ENCODE measurements at places on chromosomes 12 and 14.

- no peak for DNase-seq
Measured at GRCh38 chr14:63361790-63362189, 43.1 kb upstream of the GPHB5 start.

DNA sequence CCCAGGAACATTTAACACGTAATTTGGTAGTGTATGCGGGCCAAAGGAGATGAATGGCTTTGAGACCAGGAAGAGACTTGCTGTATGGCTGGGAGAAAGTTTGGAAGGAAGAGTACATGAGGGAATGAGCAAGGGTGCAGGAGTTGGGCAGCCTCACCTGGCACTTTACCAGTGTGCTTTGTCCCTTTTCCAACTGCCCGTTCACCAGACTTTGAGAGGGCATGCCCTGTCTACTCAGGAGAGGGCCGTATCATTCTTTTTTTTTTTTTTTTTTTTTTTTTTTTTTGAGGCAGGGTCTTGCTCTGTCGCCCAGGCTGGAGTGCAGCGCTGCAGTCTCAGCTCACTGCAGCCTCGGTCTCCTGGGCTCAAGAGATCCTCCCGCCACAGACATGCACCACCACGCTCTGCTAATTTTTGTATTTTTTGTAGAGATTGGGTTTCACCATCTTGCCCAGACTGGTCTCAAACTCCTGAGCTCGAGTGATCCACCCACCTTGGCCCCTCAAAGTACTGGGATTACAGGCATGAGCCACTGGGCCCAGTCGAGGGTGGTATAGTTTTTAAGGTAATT, 6.5 kb downstream of the DYNC1H1 start:
- DNase-seq, result no peak

GRCh38 chr12:115377230-115377629, 693.3 kb upstream of the TBX3 start:
- no peak for DNase-seq

GRCh38 chr12:46839232-46839631, 13.4 kb upstream of the SLC38A4 start:
- DNase-seq, result no peak

DNA sequence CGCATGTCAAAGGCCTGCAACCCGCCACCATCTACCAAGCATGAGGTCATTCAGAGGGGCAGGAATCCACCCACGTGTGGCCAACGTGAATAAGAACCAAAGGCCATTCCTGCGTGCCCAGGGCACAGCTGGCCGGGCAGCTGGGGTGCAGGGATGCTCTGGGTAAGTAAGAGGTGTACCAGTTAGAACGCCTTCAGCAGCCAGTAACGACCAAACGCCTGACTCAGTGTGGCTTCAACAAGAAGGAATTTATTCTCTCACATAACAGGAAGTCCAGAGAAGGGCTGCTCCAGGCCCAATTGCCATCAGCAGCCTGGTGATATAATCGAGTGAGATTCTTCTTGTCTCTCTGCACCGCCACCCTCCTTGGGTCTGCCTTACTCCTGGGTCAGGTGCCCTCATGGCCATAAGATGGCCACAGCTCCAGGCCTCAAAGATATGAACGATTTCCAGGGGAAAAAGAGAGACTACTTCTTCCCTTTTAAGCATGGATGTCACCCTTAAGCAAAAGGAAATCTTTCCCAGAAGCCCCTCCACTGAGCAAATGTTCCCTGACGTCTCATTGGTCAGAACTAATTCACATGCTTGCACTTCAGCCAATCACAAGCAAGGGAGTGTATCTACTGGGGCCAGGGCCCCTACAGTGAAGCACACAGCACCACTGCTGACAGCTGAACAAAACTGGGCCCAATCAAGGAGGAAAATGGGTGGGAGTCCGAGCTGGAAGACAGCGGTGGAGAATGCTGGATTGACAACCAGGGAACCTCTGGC, 7.3 kb downstream of the TTC7B start:
- DNase-seq, result no peak

DNA sequence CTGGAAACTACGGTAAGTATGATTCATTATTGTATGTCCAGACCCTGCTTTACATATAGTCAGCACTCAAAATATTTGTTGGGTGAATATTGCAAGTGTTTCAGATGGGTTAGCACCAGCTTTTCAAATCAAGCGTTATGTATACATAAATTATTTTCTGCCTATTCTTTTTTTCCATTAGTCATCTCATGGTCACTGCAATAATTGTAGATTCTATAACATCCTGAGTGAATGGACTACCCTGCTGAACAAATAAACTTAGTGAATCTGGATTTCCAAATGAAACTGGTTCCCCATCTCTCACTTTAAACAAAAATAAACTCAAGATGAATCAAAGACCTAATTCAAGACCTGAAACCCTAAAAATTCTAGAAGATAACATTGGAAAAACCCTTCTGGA, 152.3 kb downstream of the DIO2 start:
- no peak for DNase-seq

DNA sequence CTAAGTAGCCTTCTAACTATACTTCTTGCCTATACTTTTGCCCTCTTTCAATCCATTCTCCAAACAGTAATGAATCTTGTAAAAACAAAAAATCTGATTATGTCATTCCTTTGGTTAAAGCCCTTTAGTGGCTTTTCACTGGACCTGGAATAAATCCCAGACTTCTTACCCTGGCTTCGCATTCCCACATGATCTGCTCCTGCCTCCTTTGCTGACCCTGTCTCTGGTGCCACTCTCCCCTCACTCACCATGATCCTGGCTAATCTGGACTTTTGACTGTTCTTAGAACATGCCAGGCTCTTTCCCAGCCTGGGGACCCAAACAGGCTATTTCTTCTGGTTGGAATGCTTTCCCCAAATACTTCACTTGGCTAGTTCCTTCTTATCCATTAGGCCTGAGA, 7.9 kb downstream of the MIA2 start:
- DNase-seq, result no peak

GRCh38 chr14:99055019-99055418, 217.0 kb downstream of the BCL11B start:
- DNase-seq, result no peak

- no peak for DNase-seq
Measured at GRCh38 chr12:65015850-65016249, 105.3 kb downstream of the WIF1 start.

- no peak for DNase-seq
Measured at GRCh38 chr12:52222692-52223091, 10.4 kb upstream of the KRT7 start.

DNA sequence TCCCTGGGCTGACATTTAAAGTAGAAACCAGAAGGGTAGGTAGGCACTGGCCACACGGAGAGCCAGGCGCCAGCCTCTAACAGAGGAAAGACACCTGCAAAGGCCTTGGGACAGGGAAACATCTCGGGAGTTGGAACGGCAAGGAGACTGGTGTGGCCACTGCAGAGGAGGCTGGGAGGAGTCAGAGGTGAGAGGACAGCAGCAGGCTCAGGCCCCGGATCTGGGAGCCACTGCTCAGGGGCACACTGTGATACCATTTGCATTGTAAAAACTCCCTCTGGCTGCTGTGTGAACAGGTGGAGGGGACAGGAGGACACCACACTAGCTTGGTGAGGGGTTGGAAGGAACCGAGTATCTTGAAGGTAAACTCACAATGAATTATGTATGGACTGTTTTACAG, 2.7 kb downstream of the ANHX start:
- DNase-seq, result no peak

DNA sequence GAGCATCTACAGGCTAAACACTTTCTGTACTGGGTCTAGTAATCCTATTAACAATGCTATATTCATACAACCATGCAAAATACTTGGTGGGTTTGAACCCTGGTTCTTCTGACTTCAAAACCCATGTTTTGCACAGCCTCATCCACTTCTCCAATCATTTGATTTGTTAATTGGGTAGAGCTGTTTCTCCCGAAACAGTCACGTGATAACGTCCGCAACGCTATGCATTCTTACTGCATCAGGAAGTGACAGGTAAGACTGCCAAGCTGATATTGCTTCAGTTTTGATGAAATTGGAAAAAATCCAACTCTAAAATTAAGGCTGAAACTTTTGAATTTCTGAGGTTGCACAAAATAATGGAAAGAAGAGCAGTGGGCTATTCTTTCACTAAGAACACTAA, 30.4 kb upstream of the RNU6-7 start:
- no peak for DNase-seq

DNA sequence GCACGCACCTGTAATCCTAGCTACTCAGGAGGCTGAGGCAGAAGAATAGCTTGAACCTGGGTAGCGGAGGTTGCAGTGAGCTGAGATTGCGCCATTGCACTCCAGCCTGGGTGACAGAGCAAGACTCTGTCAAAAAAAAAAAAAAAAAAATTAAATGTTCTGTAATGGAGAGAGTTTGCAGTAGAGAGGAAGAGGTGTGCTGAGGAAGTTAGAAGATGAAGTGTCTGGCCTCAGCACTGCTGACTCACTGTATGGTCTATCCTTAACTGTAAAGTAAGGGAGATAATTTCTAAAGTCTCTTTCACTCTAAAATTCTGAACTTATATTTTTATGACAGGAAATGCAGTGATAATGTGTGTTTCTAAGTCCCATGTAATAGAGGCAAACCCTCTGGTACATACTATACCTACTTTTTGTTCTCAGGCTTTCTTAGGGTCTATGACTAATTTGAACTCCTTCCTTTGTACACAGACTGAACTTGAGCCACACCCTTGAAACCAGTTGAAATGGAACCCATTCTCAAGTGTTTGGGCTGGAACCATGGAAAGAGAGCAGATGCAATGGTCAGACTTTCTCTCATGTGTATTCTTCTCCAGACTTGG, 278.1 kb upstream of the FAR2 start:
- DNase-seq, result no peak

GRCh38 chr14:28704153-28704552, 62.4 kb upstream of the FOXG1 start:
- DNase-seq, result no peak

DNA sequence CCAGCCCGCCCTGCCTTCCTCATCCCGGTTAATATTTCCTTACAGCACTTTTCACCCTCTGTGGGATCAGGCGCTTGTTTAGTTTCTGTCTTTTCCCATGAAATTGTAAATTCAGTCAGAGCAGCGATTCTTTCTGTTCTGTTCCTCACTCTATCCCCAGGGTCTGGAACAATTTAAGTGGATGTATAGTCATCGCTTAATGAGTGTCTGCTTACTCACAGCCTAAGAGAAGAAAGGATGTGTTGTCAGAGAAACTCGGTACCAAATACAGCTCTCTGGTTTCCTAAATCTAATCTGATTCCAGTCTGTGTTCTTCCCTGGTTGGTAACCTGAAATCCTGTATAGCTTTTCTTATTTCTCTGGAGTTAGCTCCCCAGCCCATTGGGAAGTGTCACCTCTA, 44.9 kb downstream of the FOS start:
- no peak for DNase-seq

DNA sequence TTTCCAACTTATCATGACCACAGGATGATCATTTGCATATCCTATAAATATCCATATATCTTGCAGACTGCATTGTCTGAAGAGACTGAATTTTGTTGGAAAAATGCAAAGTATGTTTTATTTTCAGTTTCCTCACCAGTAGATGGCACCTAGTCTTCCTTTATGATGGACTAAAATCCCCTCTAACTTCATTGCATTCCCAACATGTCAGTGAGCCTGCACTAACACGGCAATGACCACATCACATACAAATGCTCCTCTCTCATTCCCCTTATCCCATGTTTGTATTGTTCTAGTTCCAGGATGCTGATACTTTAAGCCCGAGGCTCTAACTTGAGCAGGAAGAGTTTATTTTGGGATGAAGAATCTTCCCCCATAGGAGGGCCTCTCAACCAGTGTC, 24.7 kb upstream of the MYBPC1 start:
- DNase-seq, result no peak

- no peak for DNase-seq
Measured at GRCh38 chr12:67484791-67485480, 163.6 kb upstream of the DYRK2 start.

DNA sequence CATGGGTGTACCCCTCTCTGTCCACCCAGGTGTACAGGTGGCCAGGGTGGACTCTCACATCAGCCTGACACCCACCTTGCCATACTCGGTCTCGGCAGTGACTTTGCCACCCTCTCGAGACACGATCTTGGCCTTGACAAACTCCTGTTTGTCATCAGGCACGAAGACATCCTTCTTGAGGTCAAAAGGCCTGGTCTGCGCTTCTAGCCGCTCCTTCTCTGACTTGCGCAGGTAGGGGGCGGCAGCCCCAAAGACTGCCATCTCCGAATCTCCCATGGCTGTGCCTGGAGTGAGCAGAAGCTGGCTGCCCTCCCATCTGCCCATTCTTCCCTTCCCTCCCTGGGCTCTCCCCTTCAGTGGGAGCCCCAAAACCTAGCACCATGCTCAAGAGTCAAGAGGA, 2.0 kb downstream of the MYH7 start:
- peak; percentile 19 for DNase-seq

GRCh38 chr12:123102366-123102765, 48.5 kb downstream of the PITPNM2 start:
- DNase-seq, result no peak

DNA sequence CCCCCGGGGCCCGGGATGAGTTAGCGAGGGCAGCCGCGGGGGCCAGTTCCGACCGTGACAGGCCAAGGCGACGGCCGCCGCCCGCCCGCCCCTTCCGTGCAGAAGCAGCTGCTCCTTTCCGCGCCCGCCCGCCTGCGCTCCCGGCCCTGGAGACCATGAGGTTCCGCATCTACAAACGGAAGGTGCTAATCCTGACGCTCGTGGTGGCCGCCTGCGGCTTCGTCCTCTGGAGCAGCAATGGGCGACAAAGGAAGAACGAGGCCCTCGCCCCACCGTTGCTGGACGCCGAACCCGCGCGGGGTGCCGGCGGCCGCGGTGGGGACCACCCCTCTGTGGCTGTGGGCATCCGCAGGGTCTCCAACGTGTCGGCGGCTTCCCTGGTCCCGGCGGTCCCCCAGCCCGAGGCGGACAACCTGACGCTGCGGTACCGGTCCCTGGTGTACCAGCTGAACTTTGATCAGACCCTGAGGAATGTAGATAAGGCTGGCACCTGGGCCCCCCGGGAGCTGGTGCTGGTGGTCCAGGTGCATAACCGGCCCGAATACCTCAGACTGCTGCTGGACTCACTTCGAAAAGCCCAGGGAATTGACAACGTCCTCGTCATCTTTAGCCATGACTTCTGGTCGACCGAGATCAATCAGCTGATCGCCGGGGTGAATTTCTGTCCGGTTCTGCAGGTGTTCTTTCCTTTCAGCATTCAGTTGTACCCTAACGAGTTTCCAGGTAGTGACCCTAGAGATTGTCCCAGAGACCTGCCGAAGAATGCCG, 699 bp downstream of the MGAT2 start:
- no peak for DNase-seq

GRCh38 chr12:106918746-106919145, 37.0 kb upstream of the TMEM263 start:
- no peak for DNase-seq

DNA sequence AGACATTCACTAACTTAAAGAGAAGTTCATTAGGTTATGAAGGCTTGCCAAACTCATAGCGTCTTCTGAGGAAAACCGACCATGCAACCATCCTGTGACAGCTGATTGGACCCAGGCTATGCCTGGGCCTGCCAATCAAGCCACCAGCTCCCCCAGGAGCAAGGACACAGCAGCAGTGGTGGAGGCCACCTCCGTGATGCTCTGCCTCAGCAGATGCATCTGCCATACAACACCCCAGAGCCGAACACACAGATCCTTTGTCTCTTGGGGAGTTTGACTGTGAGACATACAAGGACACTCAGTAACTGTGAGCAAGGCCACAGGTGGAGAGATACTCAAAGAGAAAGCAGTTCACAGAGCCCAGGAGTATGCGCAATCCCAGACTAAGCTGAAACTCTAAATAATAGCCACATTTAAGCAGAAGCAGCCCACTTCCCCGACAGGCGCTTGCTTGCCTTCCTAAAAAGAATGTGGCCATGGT, 10.0 kb upstream of the CNIH1 start:
- DNase-seq, result no peak

- DNase-seq, result no peak
Measured at GRCh38 chr14:33806905-33807304, 144.0 kb downstream of the EGLN3 start.

- no peak for DNase-seq
Measured at GRCh38 chr12:32598688-32599087, 80.4 kb upstream of the DNM1L start.

All from activated naive CD8-positive, alpha-beta T cell treated with anti-CD3 and anti-CD28 coated beads, Interleukin-2, amount 10 ng/mL, durations not matched to agents 7 days and 5 days (primary cell).